ENCODE measurements at places on chromosomes 5 and 9. TPM values are rescaled to one million over a fixed set of nuclear protein-coding genes. Genes with fewer than 3 reads are reported as not detected.

SLCO4C1 gene
- 20.5 TPM for total RNA-seq

GRCh38 chr5:72107901-72108201 is 576 bp downstream of the MAP1B start:
- peaks cover 20% of the 10 kb centered on the region for H3K4me1 ChIP-seq
- H3K4me3 ChIP-seq: peak overlapping the region; percentile 51
- H3K27me3 ChIP-seq: peaks cover 4% of the 10 kb centered on the region
- peak; percentile 35 for DNase-seq

DNA sequence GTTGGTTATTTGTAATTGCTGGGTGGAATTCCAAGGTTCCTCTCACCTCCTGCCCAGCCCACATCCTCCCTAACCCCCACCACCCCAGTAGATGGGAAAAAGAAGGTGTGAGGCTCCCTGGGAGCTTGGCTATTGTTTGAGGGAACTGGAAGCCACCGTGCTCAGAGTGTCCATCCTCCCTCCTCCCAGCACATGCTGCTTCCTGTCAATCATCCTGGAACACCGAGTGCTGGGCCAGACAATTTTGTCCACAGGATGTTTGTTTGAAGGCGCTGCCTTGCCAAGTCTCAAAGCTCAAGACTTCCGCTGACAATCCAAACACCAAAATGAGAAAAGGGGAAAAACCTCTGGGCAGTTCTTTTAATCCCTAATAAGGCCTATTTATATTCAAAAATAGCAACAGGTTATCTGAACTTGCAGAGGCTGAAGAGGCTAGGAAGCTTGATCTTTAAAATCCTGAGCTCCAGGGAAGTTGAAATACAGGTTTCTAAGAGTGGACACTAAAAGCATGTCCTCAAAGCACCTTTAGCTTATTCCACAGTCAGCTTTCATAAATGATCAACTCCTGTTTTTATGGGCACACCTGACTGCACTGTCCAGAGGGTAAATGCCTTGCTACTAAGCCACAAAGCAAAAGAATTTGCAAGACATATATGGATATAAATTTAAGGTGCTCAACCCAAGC is 286.7 kb downstream of the NFIB start:
- DNase-seq: peak; percentile 54
- peaks cover 30% of the 10 kb centered on the region for H3K4me1 ChIP-seq
- no peak overlapping the region for H3K27ac ChIP-seq
- H3K4me3 ChIP-seq: no peak overlapping the region

TEX53 gene
- total RNA-seq: not detected

GRCh38 chr5:88887342-88887741 is 4.4 kb upstream of the MEF2C start:
- H3K27me3 ChIP-seq: peaks cover 17% of the 10 kb centered on the region
- H3K36me3 ChIP-seq: no peaks in the 10 kb centered on the region
- no peak overlapping the region for H3K4me3 ChIP-seq

ITGA2 gene
- 10.8 TPM for total RNA-seq

All from hepatocyte (in vitro differentiated cells).